ENCODE measurements at places on chromosomes 3 and 15.

DNA sequence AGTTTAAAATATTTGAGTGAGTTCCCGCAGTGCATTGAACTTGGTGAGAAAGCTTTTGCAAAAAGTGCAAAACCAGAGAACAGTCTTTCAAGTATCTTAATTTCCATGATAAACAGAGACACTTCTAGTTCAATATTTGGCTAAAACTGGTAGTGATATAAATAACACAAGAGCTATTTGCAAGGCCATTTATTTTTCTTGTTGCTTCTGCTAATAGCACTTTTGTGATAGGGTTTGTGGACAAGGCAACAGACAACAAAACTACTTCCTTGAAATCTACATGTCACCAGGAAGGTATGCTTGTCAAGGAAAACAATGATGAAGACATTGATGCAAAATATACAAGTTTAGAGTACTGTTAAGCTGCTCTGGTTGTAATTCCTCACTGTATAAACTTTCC, 1225.1 kb downstream of the OTOL1 start:
- no peak for DNase-seq

DNA sequence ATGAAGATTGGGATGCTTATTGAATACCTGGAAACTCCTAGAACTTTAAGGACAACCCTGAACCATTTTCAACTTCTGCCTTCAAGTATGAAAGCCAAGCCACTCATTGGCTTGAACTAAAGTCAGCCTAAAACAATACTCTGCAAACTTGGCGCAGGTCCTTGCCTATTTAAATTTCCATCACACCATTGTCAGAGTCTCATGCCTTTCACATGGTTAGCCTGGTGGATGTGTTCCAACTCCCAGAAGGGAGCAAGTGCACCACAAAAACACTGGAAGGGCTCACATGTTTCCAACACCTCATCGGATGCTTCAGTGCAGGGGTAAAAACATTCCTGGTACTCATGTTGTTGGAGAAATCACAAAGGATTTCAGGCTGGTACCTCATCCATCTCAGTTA, 511.6 kb upstream of the MDFIC2 start:
- DNase-seq, result no peak

GRCh38 chr15:35932531-35932930, 386.6 kb upstream of the DPH6 start:
- DNase-seq, result peak; percentile 6

DNA sequence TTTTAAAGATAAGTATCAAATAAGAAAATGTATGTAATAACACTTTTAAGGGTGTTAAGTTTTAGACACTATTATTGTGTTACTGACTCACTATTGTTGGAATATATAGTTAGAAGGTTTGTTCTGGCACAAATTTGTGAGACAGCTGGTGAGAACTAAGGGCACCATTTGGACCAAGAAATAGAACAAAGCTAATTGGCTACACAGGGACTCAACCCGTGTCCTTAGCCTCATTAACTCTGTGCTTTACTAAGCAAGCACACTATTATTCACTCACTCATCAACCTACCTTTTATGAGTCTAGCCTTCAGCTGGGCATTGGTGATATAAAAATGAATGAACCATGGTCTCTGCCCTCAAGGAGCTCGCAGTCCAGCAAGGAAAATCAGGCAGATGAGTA, 4.1 kb upstream of the UNC13C start:
- DNase-seq, result no peak

DNA sequence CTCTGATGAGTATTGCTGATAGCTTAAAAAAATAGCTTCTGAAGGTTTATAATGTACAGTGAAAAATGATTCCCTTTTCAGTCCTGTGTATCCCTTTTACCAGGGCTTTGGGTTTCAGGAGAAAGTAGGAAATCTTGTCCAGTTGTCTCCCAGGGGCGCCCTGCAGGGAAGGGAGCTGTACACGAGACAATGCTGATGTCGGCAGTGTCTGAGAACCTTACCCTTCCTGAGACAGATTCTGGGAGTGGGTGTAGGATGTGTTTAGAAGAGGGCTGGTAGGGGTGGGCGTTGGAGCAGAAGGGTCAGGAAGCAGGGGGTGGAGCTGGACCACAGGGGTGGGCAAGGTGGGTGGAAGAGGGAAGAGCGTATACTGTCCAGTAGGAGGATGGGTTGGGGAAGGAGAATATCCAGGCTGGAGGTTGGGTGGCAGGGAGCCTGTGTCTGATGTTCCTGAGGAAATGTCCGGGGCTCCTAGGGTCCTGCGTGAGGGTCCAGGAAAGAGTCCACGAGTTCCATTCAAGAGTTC, 5.6 kb downstream of the THPO start:
- no peak for DNase-seq

- DNase-seq, result no peak
Measured at GRCh38 chr3:50275996-50276761, 2.7 kb upstream of the LSMEM2 start.

- no peak for DNase-seq
Measured at GRCh38 chr3:163543662-163544061, 1534.6 kb downstream of the SI start.

GRCh38 chr15:67820992-67821783, 4.1 kb upstream of the SKOR1 start:
- peak; percentile 95 for DNase-seq

- no peak for DNase-seq
Measured at GRCh38 chr3:81521855-81522254, 239.6 kb downstream of the GBE1 start.

DNA sequence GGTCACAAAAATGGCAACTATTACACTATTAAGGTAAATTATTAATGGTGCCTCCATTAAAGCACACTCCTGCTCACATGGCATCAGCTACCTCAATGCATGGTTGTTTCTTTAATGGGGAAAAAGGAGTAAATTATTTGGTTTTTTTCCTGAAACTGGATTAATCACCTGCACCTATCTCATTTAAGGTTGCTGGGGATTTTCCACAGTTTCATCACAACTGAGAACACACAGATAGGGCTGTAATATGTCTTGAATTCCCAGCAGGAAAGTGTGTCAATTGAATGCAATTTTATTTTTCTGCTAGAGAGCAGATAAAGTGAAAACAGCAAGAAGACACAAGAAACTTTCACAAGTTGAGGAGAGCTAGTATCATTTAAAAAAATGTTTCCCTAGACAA, 36.4 kb downstream of the RFTN1 start:
- no peak for DNase-seq

- DNase-seq, result no peak
Measured at GRCh38 chr3:146268535-146269219, 17.8 kb upstream of the PLSCR4 start.

GRCh38 chr15:90648137-90649070, 68.7 kb upstream of the BLM start:
- peak; percentile 61 for DNase-seq
